Left forelimb (tissue), 1 donor: ENCODE measurements at places on chromosomes 13 and 19.

DNA sequence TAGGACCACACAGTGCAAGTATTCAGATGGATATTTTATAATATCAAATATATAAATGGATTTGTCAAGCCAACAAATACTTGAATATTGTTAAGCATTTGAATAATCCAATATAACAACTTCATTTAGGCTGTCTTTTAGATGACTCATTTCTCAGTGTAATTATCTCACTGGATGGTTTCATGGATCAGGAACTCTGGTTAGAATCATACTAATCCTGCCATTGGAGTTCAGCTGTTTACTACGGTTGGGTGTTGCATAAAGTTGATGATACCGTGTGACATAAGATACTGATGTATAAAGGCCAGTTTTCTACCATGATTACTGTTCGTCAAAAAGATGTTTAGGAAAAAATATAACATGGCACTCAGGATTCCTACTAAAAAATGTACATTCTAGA lies 196.3 kb downstream of the TSHZ3 start:
- no peak for DNase-seq

- no peak for DNase-seq
These were observed 951.3 kb upstream of the PRR20A start for GRCh38 chr13:56189439-56189838.

DNA sequence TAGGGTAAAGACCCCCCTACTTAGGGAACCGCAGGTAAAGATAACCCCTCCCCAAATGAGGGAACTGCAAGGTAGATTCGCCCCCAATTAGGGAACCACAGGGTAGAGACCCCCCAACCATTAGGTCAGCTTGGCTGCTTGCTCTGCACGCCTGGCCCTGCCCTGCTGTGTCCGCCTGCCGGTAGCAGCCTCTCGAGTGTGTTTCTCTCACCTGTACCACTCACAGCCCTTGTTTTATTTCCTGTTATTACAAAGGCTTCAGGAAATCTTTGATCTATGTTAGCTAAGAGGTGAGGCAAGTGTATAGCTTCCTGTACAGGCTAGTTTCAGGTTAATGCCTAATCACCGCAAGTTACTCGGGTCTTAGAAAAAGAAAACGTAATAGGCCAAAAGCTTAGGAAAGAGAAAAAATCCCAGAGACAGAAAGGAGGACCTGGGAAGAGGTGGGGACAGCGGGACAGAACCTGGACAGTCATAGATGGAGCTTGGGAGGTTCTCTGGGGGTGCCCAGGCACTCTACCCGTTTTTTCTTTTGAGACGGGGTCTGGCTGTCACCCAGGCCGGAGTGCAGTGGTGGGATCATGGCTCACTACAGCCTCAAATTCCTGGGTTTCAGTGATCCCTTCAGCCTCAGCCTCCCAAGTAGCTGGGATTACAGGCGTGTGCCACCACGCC lies 23.1 kb upstream of the EIF3G start:
- no peak for DNase-seq

GRCh38 chr19:30686176-30686820 lies 314.1 kb downstream of the ZNF536 start:
- peak; percentile 53 for DNase-seq

- DNase-seq, result peak; percentile 25
These were observed 149.5 kb upstream of the ZNF507 start for GRCh38 chr19:32195706-32196610.

GRCh38 chr13:67519356-67519755 lies 289.2 kb upstream of the PCDH9 start:
- DNase-seq, result no peak

DNA sequence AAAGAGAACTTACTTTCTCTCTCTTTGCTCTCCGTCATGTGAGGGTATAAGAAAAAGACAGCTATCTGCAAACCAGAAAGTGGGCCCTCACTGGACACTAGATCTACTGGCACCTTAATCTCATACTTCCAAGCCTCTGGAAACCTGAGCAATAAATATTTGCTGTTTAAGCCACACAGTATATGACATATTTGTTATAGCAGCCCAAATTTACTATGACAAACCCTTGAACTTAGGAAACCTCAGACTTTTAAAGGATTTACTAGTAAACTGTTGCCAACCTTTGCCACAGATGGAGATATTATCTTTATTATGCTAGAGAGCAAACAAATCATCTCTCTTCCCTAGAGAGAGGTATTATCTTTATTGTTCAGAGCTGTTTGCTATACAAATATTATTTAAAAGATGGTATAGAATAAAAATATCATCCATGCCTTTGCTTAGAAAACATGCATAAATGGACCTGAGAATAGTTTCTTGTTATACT lies 1446.1 kb downstream of the SLITRK1 start:
- DNase-seq, result no peak

DNA sequence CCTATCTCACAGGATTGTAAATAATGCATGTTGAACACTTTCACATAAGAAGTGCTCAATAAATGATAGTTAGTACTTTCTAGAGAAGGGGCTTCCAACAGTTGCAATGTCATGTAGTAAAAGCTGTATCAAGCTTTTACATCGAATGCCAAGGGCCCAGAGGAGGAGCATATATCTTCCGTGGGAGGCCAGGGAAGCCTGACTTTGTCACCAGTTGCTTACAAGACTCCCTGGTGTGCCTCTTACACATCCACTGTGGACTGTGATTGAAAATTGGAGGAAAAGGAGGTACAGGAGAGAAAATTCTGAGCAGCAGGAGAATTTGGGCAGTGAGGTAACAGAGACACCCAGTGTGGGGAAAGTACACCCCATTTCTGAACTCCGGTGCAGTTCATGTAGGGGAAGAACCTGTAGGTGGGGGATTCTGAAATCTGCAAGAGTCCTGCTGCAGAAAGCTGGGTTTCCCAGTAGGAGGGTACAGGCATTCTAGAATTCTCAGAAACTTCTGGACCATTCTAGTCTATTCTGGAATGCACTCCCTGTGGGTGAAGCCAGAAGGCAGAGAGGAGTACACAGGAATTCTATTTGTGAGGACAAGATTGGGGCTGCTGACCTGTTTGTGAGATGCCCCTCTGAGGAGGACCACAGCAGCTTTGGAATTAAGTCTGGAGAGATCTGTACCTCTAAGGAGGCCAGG lies 54.0 kb downstream of the ALOX5AP start:
- DNase-seq, result no peak

- DNase-seq, result no peak
These were observed 4.3 kb upstream of the ACP5 start for GRCh38 chr19:11581740-11582139.

- no peak for DNase-seq
These were observed 85.7 kb downstream of the PTPRS start for GRCh38 chr19:5254944-5255343.

DNA sequence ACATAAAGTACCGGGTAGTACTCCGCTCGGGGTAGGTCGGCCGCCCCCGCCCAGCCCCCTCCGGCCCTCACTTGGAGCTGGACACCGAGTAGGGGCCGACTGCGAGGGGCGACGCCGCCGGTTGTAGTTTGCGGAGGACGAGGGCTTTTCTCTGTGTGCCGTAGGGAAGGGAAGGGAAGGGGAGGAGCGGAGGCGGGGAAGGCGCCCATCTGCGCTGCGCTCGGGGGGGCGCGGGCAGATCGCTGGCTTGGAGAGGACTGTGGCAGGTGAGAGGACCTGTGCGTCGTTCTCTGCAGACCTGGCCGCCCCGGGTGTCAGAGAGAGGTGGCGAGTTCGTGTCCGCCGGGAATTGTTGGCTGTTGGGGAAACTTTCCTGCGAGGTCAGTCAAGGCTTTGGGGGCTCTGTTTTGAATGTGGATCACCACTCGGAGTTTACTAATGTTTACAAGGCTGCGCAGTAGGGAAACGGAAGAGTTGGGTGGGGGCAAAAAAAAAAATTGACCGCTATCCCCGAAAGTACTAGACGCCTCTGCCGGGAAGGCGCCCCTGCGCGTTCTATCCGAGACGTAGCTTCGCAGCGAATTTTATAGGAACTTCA lies 1.4 kb downstream of the ING1 start:
- peak; percentile 82 for DNase-seq

DNA sequence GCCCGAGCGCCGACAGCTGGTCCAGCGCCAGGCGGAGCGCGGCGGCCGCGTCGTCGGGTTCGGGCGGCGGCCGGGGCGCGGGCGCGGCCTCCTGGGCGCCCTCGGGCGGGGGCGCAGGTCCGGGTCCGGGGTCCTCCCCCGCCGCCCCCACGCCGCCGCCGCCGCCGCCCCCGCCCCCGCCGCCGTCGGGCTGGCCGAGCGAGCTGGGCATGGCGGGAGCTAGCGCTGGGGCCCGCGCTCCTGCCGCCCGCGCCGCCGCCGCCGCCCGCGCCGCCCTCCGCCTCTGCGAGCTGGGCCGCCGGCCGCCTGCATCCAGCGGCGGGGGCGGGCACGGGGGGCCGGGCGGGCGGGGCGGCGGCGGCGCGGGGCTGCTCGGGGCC lies 287 bp downstream of the MEX3D start:
- DNase-seq, result no peak

GRCh38 chr13:98890925-98891324 lies 86.9 kb downstream of the DOCK9 start:
- no peak for DNase-seq

DNA sequence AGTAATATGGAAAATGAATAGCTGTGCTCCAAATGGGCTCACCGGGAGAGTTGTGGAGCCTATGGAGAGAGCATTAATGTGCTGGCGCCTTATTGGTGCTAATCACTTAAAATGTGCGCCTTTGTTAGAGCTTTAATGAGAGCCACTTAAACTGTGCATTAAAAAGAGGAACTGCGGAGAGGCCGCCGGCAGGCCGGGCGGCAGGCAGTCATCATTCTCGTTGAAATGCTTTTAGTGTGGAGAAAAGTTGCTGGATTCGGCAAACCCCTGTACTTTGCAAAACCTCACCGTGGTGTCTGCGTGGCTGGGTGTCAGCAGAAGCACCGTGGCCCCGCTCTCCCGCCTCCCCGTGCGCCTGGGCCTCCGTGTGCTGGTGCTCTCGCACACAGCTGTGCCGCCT lies 105.5 kb downstream of the KDM4B start:
- DNase-seq, result no peak

GRCh38 chr19:57803265-57803593 lies 11.5 kb downstream of the ZNF552 start:
- DNase-seq, result no peak

DNA sequence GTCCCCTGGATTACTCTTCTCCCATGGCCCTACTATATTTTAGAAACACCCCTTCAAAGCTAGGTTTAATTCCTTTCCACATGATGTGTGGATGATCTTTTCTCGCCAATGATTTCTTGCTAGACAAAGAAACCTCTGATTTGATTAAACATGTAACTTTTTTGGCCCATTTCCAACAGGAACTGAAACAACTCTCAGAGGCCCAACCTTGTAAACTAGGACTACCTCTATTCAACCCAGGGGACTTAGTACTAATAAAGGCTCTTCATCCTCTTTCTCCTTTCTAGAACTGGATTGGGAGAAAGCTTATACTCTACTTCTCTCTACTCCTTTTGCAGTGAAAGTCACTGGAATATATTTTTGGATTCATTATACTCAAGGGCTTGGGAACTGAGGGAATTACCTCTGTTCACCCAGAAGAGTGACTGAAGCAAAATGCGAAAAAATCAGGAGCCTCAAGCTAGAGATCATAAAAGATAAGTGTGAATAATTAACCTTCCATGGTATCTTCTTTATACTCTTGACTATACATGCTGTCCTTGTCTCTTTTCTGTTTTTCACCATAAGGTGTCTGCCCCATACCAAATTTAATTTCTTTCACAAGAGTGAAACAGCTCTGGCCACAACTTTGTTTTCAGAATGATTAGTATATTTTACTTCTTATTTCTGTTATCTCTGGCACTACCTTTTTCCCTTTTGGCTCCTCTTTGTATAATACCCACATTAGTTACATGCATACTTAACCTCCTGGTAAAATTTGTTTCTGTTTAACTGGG lies 977.6 kb downstream of the SLITRK5 start:
- no peak for DNase-seq

DNA sequence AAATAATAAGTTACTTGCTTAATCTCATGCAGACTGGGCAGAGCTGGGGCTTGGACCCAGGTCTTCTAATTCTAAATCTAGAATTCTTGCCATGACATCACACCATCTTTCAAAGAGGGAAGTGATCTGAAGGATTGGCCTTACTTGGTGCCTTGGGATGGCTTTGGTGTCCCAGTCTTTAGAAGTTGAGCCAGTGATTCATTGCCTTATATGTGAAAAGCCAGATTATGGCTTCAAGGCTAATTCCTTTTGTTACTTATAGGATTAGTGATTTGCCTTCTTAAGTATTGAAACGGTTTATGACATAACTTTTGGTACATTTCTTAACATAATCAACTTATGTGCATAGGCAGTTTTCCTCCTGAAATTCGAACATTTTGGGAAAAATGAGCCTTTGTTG lies 14.9 kb downstream of the COG3 start:
- no peak for DNase-seq

DNA sequence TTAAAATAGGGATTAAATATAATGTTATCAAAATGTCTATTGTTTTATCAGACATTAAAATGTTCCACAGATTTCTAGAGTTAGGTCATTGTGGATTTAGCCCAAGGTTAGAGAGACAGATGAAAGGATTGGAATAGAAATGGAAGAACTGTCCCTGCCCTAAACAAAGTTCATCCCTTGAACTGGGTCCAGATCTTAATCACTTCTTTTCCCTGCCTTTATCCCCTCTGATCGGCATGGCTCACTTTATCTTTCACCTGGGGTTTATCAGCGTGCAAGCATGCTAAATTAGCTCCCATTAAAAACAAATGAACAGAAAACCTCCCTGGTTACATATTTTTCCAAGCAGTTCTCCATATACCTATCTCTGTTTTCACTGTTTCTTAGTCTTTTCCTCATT lies 23.4 kb upstream of the ARGLU1 start:
- no peak for DNase-seq

GRCh38 chr13:49584771-49585182 lies 581 bp downstream of the RCBTB1 start:
- no peak for DNase-seq

- DNase-seq, result no peak
These were observed 1.4 kb upstream of the BST2 start for GRCh38 chr19:17406887-17407196.

DNA sequence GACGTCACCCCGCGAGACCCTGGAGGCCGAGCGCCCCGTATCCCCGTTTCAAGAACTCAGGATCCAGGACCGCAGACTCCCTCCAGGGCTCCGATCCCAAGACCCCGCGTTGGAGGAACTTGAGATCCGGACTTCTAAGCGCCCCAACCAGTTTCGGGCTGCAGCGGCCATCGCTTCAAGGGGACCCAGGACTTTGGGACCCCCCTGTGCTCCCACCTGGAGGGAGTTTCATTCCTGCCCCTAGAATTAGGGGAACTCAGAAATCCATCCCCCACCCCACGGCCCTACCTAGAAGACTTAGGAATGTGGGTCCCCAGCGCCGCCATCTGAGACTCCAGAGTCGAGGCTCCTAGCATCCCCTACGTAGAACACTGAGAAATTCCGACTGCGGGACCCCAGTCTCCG lies 400 bp downstream of the PLEKHG2 start:
- no peak for DNase-seq
